ENCODE measurements at places on chromosomes 4 and X. TPM values are rescaled to one million over a fixed set of nuclear protein-coding genes. Genes with fewer than 3 reads are reported as not detected.

F8 gene
- 5.4 TPM for total RNA-seq

PIR gene
- 24.1 TPM for total RNA-seq

ODAPH gene
- total RNA-seq = not detected

PAGE4 gene
- not detected for total RNA-seq

STPG2 gene
- not detected for total RNA-seq

SNX25 gene
- total RNA-seq = 13.0 TPM

MAMLD1 gene
- 3.2 TPM for total RNA-seq

PHKA2 gene
- 29.5 TPM for total RNA-seq

- H3K36me3 ChIP-seq = no peaks in the 10 kb centered on the region
- H3K27me3 ChIP-seq = no peaks in the 10 kb centered on the region
- H3K4me3 ChIP-seq = no peak overlapping the region
- DNase-seq = no peak
- no peak overlapping the region for H3K27ac ChIP-seq
- no peaks in the 10 kb centered on the region for H3K4me1 ChIP-seq
These were observed 131.9 kb upstream of the GPRIN3 start for GRCh38 chr4:89439533-89439932.

- no peak overlapping the region for H3K4me3 ChIP-seq
- no peak overlapping the region for H3K27ac ChIP-seq
- no peaks in the 10 kb centered on the region for H3K36me3 ChIP-seq
- H3K4me1 ChIP-seq = peaks cover 15% of the 10 kb centered on the region
- DNase-seq = no peak
These were observed 1.2 kb upstream of the HCCS start for GRCh38 chrX:11109968-11110367.

DNA sequence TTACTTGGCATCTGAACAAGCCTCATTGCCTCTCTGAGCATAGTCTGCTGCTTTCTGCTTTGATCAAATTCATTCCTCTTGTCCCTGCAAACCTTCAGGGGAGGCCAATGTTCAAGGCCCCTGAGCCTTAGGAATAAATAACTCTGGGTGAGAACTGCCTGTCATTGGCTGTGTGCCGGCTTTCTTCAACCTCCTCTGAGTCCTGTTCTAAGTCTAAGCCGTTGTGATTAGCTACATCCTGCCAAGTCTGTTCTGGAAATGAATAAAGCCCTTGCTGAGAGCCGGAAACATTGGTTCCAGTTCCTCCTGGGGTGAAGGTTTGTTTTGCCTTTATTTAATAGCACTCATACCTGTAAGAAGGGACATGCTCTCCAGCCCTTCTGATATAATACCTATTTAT lies 13.8 kb downstream of the RNF4 start:
- no peaks in the 10 kb centered on the region for H3K27me3 ChIP-seq
- H3K4me3 ChIP-seq = no peak overlapping the region
- DNase-seq = no peak
- no peaks in the 10 kb centered on the region for H3K36me3 ChIP-seq
- peak overlapping the region; percentile 44 for H3K27ac ChIP-seq
- peaks cover 95% of the 10 kb centered on the region for H3K4me1 ChIP-seq

GRCh38 chr4:37795581-37796195 lies 30.8 kb upstream of the PGM2 start:
- H3K27ac ChIP-seq = no peak overlapping the region
- H3K4me1 ChIP-seq = no peaks in the 10 kb centered on the region
- no peaks in the 10 kb centered on the region for H3K36me3 ChIP-seq

DNA sequence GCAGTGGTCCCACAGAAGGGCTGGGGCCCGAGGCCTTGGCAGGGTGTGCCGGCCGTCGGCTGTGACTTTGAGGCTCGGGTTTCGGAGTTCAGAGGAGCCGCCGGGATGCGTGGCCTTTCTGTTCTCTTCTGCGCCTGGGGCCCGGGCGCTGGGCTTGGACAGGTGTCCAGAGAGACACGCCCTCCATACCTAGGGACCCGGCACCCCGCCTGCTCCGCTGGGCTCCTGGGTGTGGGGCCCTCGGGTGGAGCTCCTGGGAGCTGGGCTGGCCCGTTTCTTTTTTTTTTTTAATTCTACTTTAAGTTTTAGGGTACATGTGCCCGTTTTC lies 11.3 kb downstream of the FGFRL1 start:
- H3K27me3 ChIP-seq = no peaks in the 10 kb centered on the region
- H3K4me3 ChIP-seq = no peak overlapping the region
- H3K27ac ChIP-seq = no peak overlapping the region
- no peaks in the 10 kb centered on the region for H3K4me1 ChIP-seq
- no peak for DNase-seq

GRCh38 chrX:86295293-86295692 lies 147.0 kb downstream of the DACH2 start:
- H3K27ac ChIP-seq = no peak overlapping the region
- H3K4me3 ChIP-seq = no peak overlapping the region
- no peaks in the 10 kb centered on the region for H3K36me3 ChIP-seq
- DNase-seq = no peak
- no peaks in the 10 kb centered on the region for H3K4me1 ChIP-seq

DNA sequence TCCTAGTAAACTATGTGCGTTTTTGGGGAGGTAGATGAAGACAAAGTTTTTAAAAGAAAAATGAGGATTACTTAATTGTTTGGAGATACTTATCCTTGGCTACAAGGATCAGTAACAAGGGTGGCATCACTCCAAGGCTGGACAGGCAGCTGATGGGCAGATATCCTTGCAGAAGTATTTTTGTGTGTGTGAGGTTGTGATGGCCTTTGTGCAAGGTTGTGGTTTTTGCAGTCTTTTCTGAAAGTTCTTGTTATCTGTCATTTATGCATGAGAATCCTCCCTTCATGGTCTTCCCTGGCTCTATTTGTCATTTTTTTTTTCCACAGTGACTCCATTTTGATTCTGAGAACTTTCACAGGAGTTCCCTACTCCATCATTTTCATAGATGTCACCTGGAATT lies 96.0 kb upstream of the C1GALT1C1 start:
- H3K4me1 ChIP-seq = no peaks in the 10 kb centered on the region
- no peak overlapping the region for H3K27ac ChIP-seq
- no peaks in the 10 kb centered on the region for H3K36me3 ChIP-seq
- DNase-seq = no peak

GRCh38 chrX:103640401-103641155 lies 11.8 kb downstream of the TCEAL1 start:
- H3K4me1 ChIP-seq = no peaks in the 10 kb centered on the region
- no peak for DNase-seq
- H3K4me3 ChIP-seq = no peak overlapping the region
- H3K27ac ChIP-seq = no peak overlapping the region
- H3K27me3 ChIP-seq = no peaks in the 10 kb centered on the region

DNA sequence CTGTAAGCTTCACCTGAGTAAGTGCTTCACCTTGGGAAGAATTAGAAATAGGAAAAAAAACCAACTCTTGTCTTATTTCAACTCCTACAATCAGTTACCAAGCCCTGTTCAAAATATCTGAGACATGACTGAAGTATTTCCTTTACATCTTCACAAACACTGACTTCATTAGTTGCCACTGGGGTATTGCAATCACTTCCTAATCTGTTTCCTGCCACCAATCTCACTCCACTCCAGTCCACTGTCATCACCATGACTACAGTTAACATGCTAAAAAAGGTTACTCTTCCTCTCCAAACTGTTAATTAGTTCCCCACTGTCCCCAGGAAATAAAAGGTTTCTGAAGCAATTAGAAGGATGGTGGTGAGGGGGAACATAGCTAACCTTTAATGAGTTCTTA lies 3.3 kb upstream of the SUPT20HL1 start:
- no peaks in the 10 kb centered on the region for H3K27me3 ChIP-seq
- no peaks in the 10 kb centered on the region for H3K4me1 ChIP-seq
- no peak overlapping the region for H3K4me3 ChIP-seq
- no peaks in the 10 kb centered on the region for H3K36me3 ChIP-seq
